ENCODE measurements at places on chromosomes 5 and 9.

GRCh38 chr9:125655691-125656410 is 51.2 kb downstream of the MAPKAP1 start:
- no peak for DNase-seq

DNA sequence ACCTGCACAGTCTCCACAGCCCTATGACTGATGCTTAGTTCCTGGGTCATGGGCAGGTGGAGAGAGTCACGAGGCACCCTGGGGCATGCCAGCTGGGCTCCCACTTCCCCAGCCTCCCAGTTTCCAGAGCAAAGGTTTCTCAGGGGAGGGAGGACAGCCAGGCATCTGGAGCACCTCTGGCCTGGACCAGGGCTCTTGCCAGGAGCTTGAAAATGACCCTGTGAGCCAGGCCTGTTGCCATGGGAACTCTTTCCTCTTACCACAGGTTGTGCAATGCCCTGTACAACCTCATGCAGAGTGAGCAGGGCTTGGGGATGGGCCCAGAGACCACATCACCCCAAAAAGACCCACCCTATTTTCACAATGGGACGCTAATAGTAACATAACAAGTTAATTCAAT is 113.1 kb downstream of the PSD2 start:
- DNase-seq = no peak

GRCh38 chr5:52523701-52524100 is 264.0 kb upstream of the ITGA1 start:
- DNase-seq = no peak

GRCh38 chr5:133539818-133540217 is 72.5 kb downstream of the FSTL4 start:
- no peak for DNase-seq

GRCh38 chr9:134693641-134694367 is 52.2 kb downstream of the COL5A1 start:
- no peak for DNase-seq

- no peak for DNase-seq
Measured at GRCh38 chr5:93161661-93162654, 419.1 kb downstream of the NR2F1-AS1 start.

GRCh38 chr9:95090871-95091577 is 226.5 kb downstream of the FANCC start:
- no peak for DNase-seq

GRCh38 chr5:117332341-117332740 is 757.7 kb upstream of the SEMA6A start:
- DNase-seq = no peak

- no peak for DNase-seq
Measured at GRCh38 chr5:59291941-59292340, 601.6 kb downstream of the PDE4D start.

- DNase-seq = no peak
Measured at GRCh38 chr5:116315531-116315930, 230.7 kb downstream of the COMMD10 start.

DNA sequence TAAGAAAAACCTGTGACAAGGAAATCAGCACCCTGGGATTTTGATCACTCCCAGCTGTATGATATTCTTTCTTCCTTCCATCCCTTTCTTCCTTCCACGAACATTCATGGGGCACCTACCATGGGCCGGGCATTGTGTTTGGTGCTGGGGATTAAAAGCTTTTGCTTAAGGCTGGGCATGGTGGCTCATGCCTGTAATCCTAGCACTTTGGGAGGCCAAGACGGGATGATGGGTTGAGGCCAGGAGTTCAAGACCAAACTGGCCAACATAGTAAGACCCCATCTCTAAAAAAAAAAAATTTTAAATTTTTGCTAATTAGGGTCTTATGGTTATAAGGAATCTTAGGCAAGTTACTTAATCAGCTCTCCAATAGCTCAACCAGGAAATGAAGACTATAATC is 48.5 kb upstream of the CLINT1 start:
- no peak for DNase-seq

DNA sequence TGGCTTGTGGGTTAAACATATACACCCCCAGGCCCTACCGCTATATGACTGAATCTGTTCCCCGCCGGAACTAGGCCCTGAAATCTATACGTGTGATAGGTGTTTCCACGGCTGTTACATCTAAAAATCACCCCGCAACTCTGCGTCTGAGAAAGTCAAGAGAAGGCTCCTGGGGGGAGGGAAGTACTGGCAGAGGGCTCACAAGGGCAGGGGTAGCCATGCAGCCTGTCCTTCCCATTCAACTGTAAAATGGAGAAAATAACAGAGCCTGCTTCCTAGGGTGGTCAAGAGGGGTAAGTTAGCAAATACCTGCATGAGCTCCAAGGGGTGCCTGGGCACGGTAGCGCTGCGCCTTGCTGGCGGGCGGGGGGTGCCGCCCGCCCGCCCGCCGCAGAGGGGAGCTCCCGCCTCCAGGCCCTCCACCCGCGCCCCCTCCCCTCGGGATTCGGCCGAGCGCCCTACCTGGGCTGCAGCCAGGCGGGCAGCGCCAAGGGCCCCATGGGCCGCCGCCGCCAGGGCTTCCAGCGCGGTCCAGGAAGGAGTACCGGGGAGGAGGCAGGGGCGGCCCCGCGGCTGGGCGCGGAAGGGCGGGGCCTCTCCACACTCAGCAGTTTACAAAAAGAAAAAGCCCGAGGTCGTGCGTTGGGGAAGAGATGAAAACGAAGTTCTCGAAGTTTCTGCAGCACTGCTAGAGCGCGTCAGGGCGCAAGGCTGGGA is at the start of gene HACD4:
TSS of gene HACD4 (minus strand) at position 550 of the 717 bp plus-strand sequence. CDS start at position 500, 50 bp downstream.
- DNase-seq = peak; percentile 32

GRCh38 chr5:52743529-52743928 is 44.2 kb upstream of the ITGA1 start:
- no peak for DNase-seq

- DNase-seq = no peak
Measured at GRCh38 chr5:2690293-2690692, 61.2 kb downstream of the IRX2 start.

GRCh38 chr5:139049780-139050179 is 148.4 kb downstream of the SIL1 start:
- no peak for DNase-seq

DNA sequence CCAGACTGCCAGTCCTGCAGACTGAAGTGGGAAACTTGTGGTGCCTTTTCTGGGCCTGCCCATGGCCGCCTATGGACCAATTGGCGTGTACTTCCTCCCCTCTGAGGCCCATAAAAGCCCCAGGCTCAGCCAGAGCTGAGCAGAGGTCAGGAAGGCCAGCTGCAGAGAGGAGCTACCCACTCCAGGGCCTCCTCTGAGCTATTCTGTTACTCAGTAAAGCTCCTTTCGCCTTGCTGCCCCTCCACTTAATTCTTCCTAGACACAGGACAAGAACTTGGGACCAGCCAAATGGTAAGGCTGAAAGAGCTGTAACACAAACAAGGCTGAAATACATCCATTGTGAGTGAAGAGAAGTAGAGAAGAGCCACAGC is 106.4 kb downstream of the C9orf50 start:
- DNase-seq = no peak

DNA sequence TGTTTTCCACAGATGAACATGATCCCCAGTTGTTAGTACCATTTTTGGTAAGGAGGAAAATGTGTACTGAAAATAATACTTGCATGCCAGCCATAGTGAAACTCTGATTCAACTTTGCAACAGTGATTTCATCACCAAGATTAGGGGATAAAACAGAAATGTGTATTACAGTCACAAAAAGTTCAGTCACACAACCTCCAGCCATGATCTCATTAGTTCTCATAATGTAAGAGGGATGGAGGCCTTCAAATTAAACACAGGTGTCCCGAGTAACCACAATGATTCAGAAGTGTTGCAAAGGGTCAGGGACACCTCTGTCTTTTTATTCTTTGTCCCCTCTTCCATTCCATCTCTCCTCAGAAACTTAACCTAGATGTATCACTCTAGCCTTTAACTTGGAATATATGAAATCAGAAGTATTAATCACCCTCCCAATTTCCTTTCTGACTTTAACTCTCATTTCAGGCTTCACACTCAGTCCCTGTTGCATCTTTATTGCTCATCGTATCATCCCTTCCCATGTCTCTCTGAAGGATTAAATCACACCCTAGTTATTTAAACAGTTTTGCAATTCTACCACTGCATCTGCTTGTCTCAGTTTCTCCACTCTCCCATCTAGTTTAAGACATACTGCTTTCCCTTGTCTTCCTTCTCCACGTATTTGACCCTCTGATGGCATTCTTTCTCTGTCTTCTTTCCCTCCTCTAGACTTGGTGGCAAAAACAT is 291.2 kb downstream of the ADAMTS6 start:
- DNase-seq = no peak

DNA sequence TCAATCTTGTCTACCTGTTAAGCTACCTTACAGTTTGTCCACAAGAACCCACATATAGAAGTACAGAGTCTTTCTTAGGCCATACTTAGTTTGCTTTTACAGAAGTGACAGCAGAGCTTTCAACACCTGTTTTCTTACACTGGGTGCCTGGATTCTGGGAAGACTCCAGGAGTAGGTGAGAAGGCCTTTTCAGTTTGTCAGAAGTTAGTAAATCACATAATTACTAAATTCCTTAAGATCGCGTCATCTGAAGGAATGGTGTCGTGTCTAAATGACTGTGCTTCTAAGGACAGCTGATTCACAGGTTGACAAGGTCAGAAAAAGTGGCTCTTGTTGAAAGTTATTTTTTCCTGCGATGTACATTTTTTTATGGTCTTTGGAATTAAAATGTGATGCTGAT is 97.0 kb upstream of the FAM120A start:
- no peak for DNase-seq

- DNase-seq = no peak
Measured at GRCh38 chr5:618450-618849, 6.3 kb downstream of the CEP72 start.

- no peak for DNase-seq
Measured at GRCh38 chr5:13339093-13339492, 605.4 kb downstream of the DNAH5 start.

DNA sequence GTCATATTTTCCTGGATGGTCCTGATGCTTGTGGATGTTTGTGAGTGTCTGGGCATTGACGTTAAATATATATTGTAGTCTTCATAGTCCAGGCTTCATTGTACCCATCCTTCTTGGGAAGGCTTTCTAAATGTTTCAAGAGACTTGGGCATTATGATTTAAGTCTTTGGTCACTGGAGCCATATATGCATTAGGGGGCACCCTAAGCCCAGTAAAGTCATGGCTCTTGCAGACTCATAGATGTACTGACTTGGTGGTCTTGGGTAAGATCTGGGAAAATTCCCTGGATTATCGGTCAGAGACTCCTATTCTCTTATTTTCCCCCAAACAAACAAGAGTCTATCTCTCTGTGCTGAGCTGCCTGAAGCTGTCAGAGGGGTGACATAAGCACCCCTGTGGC is 271.1 kb downstream of the TRIM36 start:
- no peak for DNase-seq

GRCh38 chr5:8954801-8955200 is 591.1 kb downstream of the SEMA5A start:
- no peak for DNase-seq

DNA sequence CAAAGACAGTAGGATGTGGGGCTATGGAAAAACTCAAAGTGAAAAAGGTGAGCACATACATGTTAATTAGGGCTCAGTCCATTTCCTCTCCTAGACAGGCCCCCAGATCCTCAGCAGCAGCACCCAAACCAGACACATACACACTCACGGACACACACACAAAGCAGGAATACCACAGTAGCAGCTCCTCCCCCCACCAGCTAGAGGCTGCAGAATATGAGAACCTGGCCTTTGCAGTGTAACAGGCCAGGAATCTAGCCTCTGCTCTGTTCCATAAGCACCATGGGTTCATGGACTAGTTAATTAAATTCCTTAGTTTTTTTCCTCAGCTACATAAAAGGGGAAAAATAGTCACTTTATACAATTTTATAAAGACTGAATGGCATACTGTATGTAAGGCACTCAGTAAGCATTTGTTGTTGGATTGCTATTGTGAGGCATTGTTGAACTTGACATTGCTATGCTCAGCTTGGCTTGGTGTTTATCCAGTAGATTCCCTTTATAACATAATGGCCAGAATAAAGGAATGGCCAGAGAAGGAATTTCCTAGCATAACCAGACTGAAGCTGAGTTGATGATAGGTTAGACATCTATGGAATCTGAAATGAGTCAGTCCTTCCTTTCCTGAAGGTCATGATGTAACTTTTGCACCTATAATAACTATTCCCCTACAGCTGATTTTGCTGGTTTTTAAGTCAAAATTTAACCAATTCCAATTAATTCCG is 186.8 kb downstream of the SEMA5A start:
- no peak for DNase-seq

GRCh38 chr5:9015937-9016270 is 530.0 kb downstream of the SEMA5A start:
- no peak for DNase-seq

GRCh38 chr5:154220625-154221024 is 30.1 kb downstream of the GALNT10 start:
- no peak for DNase-seq

GRCh38 chr9:134338394-134339182 is 12.3 kb downstream of the RXRA start:
- DNase-seq = no peak

DNA sequence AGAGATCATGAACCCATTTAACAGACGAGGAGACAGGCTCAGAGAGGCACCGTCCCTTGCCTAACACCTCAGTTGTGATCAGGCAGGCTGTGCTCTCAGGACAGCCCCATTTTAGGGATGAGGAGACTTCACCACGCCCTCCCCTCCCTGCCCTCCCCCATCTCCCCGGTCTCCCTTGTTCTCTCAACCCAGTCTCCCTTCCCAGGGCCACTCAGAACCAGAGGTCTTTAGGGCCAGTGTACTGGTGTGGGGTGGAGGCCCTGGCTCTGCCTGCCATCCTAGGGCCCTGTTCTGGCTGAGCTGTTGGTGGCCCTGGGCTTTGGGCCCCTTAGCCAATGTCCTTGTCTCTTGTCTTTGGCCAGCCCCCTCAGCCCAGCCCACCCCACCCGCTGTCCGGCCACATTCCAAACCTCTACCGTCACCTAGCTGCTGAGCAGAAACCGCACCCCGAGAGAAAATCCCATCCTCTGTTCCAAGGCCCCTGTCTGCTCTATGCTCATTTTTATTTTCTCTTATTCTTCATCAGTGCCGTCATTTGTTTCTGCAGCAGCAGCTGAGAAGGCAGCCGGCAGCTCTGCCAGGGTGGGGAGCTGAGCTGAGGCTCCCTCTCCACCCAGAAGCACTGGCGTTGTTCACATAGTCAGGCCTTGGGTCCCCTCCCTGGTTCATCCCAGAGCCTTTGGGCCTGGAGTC is 33.9 kb downstream of the OLFML2A start:
- DNase-seq = no peak

DNA sequence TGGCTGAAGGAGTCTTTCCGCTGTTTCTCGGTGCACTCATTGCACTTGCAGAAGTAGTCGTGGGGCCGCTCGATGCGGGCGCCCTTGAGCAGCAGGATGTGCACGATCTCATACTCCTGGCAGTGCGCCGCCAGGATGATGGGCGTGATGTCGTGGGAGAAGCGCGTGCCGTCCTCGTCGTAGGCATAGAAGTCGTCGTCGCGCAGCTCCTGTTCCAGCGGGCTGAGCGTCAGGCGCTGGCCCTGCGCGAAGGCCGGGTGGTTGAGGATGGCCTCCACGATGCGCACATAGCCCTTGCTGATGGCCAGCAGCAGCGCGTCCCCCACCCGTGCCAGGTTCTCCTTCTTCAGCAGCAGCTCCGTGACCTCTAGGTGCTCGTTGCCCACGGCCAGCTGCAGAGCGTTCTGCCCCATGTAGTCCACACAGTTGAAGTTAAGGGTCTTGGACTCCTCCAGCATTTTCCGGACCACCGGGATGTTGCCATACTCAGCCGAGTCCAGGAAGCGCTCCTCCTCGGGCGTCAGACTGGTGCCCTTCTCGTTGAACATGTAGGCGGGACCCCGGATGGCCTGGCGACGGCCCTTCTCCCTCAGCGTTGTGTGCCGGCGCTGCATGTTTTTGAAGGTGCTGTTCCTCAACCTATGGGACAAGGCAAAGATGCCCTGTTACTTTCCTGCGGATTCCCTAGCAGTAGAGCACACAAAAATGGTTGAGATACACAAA is 8.4 kb downstream of the TRPC7 start:
- DNase-seq = no peak

Data from activated CD4-positive, CD25-positive, alpha-beta regulatory T cell (primary cell).